ENCODE measurements at places on chromosomes 2 and 18. TPM values are rescaled to one million over a fixed set of nuclear protein-coding genes. Genes with fewer than 3 reads are reported as not detected.
A peak's percentile ranks its signal among the peaks of the same experiment; 100 is the strongest.

- no peak for DNase-seq
Observed at GRCh38 chr2:86831537-86831936, 30.1 kb downstream of the CD8B start.

- DNase-seq = no peak
Observed at GRCh38 chr2:174888646-174889271, 116.4 kb downstream of the CHN1 start.

- no peak for DNase-seq
Observed at GRCh38 chr2:182784777-182785176, 68.7 kb downstream of the DNAJC10 start.

DNA sequence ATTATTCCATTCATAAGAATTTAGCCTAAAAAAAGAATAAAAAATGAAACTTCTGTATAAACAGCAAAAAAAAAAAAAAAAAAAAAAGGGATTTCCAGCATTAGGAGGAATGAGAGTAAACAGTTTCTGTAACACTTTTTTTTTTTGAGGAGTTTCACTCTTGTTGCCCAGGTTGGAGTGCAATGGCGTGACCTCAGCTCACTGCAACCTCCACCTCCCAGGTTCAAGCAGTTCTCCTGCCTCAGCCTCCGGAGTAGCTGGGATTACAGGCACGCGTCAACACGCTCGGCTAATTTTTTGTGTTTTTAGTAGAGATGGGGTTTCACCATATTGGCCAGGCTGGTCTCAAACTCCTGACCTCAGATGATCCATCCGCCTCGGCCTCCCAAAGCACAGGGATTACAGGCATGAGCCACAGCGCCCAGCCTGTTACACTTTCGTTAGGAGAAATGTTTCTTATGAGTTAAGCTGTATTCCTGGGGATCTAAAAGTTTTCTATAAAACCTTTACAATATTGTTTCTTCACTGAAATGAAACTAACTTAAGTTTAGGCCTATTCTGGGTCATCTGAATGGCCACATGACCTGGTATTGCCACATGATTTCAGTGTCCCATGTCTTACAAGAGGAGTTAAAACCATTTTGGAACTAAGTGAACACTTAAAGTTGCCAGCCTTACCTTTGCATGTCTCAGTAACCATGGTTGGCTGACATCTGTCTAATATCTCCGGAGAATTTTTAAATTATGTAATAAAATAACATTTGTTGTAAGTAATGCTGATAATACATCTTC lies 17.5 kb downstream of the SMAD2 start:
- no peak for DNase-seq

DNA sequence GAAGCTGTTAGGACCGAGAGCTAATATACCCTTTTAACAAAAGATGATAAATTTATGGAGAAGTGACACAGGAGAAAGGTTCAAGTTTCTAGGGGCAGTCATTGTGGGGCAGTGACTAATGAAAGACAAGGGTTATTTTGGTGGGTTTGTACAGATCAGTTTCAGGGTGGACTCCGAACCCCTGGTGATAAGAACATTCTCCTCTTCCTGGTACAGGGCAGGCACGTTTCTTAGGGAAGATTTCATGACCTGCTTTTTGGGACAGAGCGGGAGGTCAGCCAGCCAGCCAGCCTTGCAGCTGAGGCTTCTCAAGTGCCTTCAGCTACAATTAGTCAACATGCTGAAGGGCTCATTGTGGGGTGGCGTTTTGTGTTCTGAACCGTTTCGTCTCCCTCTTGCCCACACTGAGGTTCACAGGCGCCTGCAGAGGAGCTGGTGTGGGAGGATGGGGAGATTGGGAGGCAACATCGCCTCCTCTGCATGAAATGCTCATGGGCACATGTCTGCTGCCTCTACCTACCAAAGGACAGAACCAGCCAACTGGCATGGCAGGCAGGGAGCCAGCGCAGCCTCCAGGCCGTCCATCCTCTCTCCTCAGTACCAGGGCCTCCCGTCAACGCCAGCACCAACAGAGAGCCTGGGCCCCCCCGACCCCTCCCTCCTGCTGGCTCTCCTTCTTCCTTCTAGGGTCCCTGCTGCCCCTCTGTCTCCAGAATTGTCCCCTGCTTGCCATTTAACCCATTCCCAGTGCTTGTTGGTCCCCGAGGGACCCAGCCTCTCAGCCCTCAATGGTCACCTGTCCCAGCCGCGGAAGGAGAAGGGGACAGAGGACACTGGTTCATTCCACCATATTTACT lies 9.6 kb downstream of the CHMP1B start:
- no peak for DNase-seq

DNA sequence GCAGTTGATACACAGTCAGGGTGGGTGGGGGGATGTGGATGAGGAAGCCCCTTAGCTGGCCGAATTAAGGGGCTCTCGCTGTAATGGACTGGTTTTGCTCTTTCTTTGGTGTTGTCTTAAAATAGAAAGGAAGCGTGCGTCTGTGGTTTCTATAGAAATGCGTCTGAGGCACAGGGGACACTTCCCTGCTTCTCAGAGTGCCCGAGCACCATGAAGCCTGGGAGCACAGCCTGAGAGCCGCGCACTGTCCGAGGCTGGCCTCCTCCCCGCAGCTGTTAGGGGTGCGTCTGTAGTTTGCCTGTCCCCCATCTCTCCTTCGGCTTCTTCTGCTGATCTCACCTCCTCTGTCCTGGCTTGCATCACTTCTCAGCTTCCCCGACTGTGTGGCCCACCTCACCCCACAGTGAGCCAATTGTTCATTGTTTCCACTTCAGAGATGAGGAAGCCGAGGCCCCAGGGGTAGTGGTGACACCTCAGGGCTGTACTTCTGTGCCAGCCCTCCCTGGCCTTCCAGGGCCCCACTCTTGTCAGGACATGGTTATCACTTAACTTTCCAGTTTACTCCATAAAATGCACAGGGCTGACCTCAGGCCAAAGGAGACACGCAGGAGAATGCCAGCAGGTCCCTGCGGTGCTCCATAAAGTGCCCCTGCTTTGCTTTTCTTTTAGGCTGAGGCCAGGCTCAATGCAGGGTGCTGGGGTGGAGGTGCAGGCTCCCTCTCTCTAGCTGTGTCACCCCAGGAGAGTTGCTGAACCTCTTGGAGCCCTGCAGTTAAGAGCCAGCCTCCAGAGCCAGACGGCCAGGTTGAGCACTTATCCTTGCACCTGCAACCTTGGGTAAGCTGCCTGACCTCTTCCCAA lies 210.6 kb downstream of the SEPTIN10 start:
- DNase-seq = no peak

DNA sequence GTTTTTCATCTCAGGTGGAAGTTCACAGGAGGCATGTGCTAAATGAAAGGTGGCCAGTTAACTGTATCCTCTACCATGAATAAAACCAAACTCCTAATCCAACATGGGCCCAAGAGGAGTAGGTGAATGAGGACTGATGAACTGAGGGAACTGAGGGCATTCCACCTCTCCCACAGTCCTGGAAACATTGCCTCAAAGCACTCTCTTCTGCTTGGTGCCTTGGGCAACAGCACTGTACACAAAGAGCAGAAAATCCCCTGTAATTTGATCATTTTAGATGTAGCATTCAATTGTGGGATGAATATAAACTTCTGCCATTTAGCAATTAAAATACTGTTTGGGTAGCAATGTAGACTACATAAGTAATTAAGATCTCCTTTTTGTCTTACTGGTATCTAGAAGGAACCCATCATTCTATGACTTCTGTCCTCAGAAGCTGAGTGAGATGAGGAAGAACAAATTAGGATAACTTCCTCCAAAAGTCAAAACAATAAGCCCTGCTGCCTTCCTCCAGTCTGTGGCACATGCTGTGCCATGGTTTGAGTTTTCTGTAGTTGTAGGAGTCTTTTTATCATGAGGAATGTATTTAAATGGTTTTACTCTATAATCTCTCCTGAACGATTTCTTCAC lies 86.7 kb upstream of the ZEB2 start:
- DNase-seq = no peak

DNA sequence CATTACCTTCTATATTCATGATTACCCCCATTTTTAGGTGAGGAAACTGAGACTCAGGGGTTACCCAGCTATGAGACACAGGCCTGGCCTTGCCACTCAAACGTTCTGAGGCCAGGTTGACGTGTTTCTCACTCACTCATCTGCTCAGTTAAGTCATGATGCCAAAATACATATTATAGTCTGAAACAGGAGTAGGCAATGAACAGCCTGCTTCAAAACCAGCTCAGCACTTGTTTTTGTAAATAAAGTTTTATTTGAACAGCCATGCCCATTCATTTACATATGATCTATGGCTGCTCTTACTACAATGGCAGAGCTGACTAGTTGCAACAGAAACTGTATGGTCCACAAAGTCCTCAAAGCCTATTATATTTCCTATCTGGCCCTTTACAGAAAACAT lies 74.1 kb upstream of the SMAD2 start:
- no peak for DNase-seq

- DNase-seq = no peak
Observed at GRCh38 chr2:134491771-134492441, 226.9 kb downstream of the TMEM163 start.

DNA sequence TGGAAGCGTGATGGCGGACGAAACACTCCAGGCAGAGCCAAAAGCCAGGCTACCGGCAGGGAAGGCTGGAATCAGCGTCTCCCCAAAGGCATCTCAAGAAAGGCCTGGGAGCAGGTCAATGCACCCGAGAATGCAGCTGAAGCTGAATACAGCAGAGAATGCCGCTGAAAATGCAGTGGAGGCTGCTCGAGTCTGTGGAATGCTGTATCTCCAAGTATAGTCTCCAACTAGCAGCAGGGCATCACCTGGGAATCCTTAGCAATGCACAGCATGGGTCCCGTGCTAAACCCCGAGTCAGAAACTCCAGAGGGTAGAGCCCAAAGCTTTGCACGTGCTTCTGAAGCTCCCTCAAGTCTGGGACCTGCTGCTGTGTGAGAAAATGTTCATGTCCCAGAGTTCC lies 191.1 kb upstream of the ALKAL2 start:
- DNase-seq = no peak

DNA sequence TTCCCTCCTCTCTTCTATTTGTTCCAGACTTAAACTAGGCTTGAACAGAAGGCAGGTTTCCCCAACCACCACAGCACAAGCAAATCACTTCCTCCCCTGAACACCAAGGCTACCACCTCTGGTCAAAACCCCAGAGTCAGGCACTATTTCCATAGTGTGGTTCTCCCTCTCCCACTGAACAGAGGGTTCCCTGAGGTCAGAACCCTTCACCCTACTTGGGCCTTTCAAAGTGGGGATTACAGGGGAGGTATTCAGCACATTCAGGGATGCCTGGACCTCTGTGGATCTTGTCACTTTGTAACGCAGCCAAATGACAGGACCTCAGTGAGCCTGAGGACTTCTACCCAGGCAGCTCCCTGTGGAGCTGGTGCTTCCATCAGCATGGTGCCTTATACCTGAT lies 88.7 kb downstream of the TNS1 start:
- no peak for DNase-seq

GRCh38 chr2:30310955-30311354 lies 79.6 kb downstream of the LBH start:
- no peak for DNase-seq

GRCh38 chr2:27903018-27903417 lies 12.5 kb downstream of the BABAM2 start:
- no peak for DNase-seq

- DNase-seq = no peak
Observed at GRCh38 chr2:8193686-8194615, 487.9 kb upstream of the ID2 start.

DNA sequence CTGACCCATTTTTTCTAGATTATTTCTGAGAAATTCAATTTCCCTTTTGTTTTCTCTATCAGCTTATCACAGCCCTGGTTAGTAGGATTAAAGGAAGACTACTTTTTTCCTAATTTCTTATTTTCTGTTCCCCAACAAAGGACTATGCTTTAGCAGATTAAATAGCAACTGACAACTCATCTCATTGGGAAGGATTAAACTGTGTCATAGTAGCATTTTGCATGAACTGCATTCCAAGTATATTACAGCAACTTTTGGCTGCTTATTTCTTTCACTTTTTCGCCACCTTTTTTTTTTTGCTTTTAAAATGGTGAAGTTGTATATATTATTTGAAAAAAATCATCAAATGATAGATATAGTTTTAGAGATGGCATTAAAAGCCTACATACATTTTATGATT lies 570.3 kb downstream of the FBXO15 start:
- no peak for DNase-seq

GRCh38 chr2:1742681-1743395 lies 1.5 kb downstream of the PXDN start:
- DNase-seq = peak; percentile 33

- no peak for DNase-seq
Observed at GRCh38 chr18:23114171-23114881, 21.0 kb upstream of the CABLES1 start.

DNA sequence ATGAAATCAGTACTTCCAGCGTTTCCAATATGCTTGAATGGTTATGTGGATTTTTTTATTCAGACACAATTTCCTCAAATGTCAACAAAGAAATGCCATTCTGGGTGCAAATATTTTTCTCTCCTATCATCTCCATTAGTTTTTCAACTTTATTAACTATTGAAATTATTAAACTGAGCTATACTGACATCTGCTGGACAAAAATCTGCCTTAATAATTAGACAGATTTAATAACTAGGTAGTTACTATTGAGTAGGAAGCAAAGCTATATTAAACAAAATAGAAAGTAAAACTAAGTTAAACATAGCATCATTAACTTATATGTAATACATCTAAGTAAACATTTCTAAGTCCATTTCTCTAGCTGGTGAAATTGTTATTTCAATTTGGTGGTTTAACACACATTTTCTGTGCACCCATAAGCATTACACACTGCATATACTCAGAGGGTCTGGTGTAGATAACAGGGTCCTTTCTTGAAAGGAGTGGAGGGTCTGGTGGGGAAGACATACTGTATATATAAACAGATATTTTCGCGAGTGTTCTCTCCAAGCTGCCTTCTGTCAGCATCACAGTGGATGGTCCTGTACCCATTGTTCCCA lies 77.0 kb downstream of the LANCL1 start:
- DNase-seq = no peak

GRCh38 chr18:63016270-63016669 lies 300.9 kb downstream of the PHLPP1 start:
- DNase-seq = peak; percentile 37

DNA sequence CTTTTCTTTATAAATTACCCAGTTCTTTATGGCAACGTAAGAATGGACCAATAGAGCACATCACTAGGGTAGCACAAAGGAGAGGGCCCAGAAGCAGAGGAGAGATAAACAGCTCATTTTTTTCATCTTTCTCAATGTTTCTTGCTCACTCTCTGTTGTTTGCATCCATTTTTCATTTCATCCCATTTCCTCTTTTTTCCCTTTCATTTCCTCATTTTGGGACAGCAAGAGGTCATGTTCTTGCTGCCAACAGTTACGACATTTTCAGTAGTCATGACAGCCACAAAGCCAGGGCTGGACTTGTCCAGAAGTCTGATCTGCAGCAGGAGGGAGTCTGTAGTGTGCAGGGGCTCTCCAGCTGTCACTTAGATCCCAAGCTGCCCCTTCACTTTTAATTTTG lies 52.7 kb upstream of the CYP1B1 start:
- no peak for DNase-seq

Gene LIMS3
- polyA plus RNA-seq = not detected

Gene GDF7
- 0.33 TPM for polyA plus RNA-seq

Gene MC5R
- polyA plus RNA-seq = not detected

Gene CDH2
- polyA plus RNA-seq = not detected

Gene SLC19A3
- not detected for polyA plus RNA-seq

Gene IL18RAP
- polyA plus RNA-seq = not detected

Gene SRD5A2
- polyA plus RNA-seq = not detected

Gene OTOS
- polyA plus RNA-seq = not detected

Gene SPATA3
- not detected for polyA plus RNA-seq

Gene BCL11A
- 186 TPM for polyA plus RNA-seq

Gene SCLY
- 17.4 TPM for polyA plus RNA-seq

Gene RGPD8
- 3.3 TPM for polyA plus RNA-seq

Gene YES1
- polyA plus RNA-seq = not detected

Gene ADGRF3
- polyA plus RNA-seq = 0.24 TPM

Measured in naive B cell (primary cell).